ENCODE measurements at places on chromosomes 7 and 10.

DNA sequence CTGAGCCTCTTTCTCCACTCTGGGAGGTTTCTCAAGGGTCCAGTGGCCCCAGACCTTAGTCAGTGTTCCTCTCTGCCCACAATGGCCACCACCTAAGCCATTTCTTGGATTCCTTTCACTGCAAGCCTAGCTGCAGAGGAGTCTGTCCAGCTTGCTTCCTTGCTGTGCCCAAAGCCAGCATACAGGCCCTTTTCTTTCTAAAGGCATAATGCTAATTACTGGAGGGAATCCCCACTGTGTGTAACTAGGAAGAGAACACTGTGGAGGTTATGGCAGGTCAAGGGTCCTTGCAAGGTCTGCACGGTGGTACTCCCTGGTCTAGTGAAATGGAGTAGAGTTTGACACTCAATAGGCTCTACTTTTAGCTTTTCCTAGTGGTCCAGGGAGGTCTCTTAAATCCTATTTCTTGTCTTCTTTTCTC, 70.4 kb upstream of the CC2D2B start:
- DNase-seq, result no peak

DNA sequence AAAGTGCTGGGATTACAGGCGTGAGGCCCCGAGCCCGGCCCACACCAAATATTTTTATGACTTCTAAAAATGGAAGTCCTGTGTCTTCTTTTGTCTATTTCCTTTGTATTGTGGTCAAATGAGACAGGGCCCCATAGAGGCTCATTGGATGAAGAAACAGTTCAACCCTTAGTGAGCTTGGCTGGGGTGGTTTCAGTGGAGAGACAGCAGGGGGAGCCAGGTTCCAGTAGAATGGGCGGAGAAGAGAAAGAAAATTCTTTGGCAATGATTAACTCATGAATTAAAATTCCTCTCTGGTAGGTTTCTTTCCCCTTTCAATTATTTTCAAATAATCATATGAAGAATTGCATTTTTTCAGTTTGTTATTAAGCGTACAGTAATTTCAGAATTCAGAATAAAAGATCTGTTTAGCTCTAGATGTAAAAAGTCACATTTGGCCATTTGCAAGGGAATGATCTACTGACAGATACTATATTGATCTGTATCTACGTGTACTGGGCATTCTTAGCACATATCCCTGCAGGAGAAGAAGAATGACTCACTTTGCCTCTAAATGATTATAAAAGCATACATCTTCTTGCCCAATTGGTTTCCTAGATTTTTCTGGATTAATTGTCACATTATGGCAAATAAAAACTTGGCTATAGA, 43.2 kb downstream of the PNLIPRP3 start:
- no peak for DNase-seq

GRCh38 chr10:128912568-128913311, 554.3 kb upstream of the MGMT start:
- DNase-seq, result no peak

GRCh38 chr7:2559283-2559950, 638 bp downstream of the IQCE start:
- no peak for DNase-seq

DNA sequence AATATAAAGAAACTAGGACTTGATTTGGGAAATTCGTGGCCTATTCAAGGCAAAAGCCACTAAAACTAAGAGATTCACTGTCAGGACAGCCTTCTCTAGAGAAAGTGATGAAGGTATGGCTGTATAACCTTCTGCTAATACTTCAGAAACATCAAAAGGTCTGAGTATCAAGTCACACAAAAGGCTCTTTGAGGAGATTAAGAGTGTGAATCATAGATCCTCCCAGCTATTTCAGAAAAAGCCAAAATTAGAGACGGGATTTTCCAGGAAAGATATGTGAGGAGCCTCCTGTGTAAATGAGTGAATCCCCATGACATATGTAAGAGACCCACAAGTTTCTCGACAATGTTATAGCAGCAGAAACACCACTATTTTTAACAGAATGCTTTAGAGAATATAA, 56.2 kb downstream of the UBE3C start:
- DNase-seq, result no peak

GRCh38 chr7:73602721-73603651, 21.3 kb downstream of the MLXIPL start:
- no peak for DNase-seq

DNA sequence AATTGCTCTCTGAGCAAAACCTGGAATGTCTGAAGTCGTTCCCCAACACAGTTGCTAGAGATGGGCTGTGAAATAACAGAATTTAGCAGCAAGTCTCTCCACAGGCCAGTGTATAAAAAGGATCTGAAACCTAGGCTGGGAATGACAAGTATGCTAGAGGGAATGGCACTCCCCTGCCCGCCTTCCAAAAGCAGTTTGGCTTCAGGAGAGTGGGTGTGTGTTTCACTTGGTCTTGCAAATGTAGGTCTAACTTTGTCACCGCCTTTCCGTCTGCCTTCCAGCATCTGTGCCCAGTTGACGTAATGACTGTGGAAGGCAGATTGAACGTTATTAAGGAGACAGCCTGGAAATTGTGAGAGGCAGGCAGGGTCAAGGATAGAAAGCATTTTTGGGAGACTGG, 18.0 kb upstream of the MTURN start:
- no peak for DNase-seq

GRCh38 chr10:124680675-124681074, 63.5 kb downstream of the FAM53B start:
- DNase-seq, result no peak

DNA sequence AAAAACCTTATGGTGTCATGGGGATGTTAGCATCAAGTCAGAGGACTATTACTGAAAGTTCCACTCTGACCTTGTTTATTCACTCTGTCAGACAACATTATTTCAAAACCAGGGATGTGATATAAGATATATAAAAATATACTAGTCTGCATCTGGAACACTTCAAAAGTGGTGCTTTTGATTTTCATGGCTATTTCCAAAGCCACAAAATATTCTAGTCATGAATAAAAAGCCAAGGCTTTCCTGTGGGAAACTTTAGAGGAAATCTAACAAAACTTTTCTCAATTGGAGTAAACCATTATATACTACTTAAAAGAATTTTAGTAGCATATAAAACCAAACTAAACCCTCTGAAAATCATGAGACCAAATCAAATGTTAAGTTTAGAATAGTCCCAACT, 205.2 kb downstream of the TMEM26 start:
- DNase-seq, result no peak

DNA sequence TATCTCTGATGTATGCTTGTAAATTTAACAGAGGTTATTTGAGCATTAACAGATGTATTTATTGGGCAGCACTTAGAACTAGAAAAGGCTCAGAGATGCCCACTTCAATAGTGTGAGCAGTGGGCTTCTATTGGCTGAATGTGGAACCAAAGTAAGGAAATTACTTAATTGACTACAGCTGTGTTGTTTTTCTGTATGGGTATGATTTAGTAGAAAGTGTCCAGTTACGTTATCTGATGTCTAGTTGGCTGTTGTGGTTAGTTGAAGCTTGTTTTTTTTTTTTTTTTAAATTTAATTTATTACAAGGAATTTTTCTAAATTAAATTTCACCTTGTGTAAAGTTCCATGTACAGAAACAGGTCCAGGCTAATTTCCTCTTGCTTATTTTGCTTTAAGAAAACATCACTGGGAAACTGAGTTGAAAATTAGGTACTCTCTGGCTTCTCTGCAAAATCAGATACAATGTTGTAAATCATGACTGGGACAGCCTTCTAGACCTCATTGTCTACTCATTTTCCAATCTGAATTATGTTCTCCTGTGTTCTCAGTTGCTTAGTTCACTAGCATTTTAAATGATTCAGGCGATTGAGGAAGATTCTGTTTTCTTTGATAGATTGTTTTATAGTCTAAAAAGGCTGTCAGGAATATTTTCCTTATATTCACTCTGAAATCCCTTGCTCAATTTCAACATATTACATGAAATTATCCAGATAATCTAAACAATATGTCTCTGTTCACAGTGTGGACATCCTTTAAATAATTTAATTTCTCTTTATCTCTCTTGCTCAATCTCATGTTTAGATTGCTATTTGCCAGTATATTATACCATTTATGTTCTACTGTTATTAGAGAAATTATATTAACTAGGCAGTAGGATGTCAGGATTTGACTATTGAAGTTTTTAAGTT, 53.0 kb downstream of the PHF14 start:
- DNase-seq, result no peak

DNA sequence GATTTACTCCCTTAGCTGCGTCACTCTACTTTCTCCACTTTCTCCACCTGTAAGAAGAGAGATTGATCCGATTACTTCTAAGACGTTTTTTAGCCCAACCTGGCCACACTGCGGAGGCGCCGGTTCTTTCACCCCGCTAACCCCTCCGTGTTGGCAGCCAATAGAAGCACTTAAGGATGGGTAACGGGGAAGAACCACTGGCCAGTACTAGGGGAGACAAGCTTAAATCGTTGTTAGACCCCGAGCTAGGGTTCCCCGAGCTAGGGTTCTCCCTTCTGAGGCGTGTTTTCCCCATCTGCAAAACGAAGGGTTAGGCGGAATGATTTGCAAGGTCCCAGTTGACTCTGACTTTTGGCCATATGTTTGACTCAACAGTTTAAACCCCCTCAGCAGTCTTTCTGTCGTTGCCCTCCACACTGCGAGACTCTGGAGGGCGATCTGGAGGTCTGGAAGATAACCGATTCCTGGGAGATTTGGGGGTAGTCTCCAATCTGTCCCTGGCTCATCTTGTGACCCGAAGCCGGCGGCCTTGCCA, 644 bp downstream of the UMAD1 start:
- DNase-seq, result no peak

GRCh38 chr7:156036153-156036552, 223.9 kb upstream of the SHH start:
- no peak for DNase-seq

DNA sequence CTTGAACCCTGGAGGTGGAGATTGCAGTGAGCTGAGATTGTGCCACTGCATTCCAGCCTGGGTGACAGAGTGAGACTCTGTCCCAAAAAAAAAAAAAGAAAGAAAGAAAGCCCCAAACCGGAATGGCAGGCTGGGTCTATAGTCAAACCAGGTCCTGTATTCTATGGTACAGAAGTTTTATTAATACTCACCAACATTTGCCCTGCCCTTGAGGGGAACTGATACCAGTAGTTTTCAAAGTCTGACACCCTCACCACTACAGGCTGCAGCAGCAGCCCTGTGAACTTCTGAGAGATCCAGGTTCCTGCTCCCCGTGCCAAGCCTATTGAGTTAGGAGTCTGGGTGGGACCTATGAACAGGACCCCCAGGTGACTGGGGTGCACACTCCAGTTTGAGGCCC, 80.6 kb downstream of the RGS10 start:
- no peak for DNase-seq

DNA sequence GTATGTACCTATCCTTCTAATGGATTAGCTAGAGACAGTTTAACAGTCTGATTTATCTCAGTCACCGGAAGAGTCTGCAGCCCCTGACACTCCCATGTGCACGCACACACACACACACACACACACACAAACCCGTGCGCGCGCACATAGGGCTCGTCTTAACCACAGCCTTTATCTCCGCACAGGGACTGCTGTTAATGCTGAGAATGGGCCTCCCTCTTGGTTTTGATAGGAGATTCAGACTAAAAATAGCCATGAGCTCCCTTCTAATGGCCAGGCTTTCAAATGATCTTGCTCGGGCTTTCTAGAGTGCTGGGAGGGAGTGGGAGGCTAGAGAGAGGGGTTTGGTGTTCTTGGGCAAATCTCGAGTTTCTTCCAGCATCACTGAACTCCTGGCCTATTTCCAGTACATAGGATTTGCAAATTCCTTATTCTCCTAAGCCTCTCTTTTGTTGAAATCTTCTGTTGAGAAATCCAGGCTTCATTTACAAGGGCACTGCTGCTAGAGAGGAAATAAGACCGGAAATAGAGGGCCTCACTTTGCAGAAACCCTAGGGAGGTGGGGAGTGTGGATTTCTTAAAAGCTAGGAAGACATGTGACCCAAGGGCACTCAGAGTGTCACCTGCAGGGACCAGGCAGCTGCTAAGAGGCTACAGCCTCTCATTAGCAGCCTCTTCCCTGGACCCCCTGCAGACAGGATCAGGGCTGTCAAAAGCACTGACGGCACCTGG, 2.4 kb downstream of the TMEM72 start:
- no peak for DNase-seq

DNA sequence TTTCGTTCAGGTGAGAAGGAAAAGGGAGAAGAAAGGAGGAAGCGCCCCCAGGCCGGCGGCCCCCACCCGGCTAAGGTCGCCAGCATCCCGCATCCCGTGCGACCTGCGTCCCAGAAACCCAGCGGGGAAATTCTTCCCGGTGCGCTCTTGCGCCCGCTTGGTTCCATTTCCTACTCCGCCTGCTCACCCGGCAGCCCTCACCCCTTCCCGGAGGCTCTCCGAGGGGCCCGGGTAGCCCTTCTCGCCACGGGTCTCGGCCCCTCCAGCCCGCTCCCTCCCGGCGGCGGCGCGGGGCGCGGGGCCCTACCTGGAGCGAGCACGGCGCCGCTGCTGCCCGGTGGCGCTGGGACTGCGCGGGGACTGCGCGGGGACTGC, at the start of gene PRKCQ:
Gene PRKCQ, minus strand, starts transcription at position 373 of the 375 bp plus-strand sequence. CDS start 65,141 bp downstream, outside the sequence.
- DNase-seq, result no peak

DNA sequence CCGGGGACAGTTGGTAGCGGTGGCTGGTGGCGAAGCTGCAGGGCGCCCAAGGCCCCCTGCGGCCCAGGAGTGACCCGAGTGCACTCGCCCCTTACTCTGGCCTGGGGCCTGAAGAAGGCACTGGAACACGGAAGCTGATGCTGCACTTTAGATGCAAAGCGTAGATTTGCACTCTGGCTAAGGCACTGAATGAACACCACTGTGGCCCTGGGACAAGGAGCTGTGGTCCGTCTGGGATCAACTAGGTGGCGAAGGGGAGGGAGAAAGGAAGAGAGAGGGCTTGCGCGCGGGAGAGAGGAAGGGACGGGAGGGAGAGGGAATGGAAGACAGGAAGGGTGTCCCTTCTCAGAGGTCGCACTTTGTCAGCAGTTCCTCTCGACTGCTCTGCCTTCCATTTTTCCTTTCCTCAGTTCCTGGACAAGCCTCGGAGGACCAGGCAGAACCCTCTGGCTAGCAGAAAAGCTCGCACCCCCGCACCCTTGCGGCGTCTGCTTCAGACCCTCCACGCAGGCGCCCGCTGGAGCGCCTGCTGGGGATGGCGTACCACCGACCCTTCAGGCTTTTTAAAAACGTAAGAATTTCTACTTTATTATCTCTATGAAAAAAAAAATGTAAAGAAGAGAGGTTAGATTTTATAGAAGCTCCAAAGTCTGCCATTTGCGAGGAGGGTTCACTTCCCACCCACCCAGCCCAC, 1.2 kb downstream of the FERD3L start:
- no peak for DNase-seq

All from stimulated activated CD4-positive, alpha-beta T cell treated with anti-CD3 and anti-CD28 coated beads, Interleukin-1b, Interleukin-23, amount 100 ng/mL, for 1 hour (primary cell).